CD4-positive, alpha-beta T cell (primary cell): ENCODE measurements at places on chromosomes 13 and 19. TPM values are rescaled to one million over a fixed set of nuclear protein-coding genes. Genes with fewer than 3 reads are reported as not detected.

DNA sequence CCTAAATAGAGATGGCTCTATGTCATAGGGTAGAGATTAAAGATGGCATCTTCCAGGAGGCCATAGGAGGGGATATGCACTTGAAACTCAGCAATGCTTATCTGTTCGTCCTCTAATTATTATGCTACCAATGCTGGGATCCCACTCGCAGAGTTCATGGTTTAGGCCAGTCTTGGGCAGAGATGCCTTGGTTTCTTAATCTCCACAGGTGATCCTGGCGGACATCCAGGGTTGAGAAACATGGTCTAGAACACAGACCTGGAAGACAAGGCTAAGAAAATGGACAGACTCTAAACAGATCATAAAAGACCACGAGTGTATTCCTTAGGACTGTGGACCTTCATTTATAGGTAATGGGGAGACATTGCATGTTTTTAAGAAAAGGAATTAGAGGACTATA lies 70.0 kb upstream of the IRS2 start:
- H3K27ac ChIP-seq: no peak overlapping the region
- no peaks in the 10 kb centered on the region for H3K36me3 ChIP-seq
- H3K27me3 ChIP-seq: peaks cover 48% of the 10 kb centered on the region
- no peak overlapping the region for H3K4me3 ChIP-seq

Gene LYPD5
- not detected for total RNA-seq

GRCh38 chr13:73708393-73708985 lies 425.7 kb downstream of the KLF12 start:
- H3K4me3 ChIP-seq: no peak overlapping the region
- no peaks in the 10 kb centered on the region for H3K27me3 ChIP-seq
- peaks cover 60% of the 10 kb centered on the region for H3K36me3 ChIP-seq
- no peak overlapping the region for H3K27ac ChIP-seq
- peaks cover 7% of the 10 kb centered on the region for H3K4me1 ChIP-seq

Gene STAP2
- 1.8 TPM for total RNA-seq

GRCh38 chr13:43270130-43270830 lies 246.9 kb downstream of the DNAJC15 start:
- H3K27me3 ChIP-seq: no peaks in the 10 kb centered on the region
- DNase-seq: no peak
- H3K36me3 ChIP-seq: no peaks in the 10 kb centered on the region
- H3K27ac ChIP-seq: no peak overlapping the region
- no peaks in the 10 kb centered on the region for H3K4me1 ChIP-seq
- no peak overlapping the region for H3K4me3 ChIP-seq

DNA sequence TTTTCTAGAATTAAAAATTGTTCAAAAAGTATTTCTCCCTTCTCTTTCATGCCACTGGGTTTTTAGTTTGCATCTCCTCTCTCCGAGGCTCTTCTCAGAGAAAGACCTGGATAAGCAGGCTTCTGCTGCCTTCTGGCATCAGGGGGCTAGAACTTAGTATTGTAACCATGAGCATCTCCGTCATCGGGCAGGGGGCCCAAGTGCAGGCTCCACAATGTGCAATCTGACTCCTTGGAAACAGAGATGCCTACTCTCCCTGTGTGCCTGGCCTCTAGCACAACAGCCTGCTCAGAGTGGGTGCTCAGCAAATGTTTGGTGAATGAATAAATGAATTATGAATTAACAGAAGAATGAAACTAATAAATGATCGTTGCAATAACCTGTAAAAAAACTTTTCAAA lies 45.6 kb upstream of the MTIF3 start:
- no peak overlapping the region for H3K27ac ChIP-seq
- H3K4me3 ChIP-seq: no peak overlapping the region
- H3K36me3 ChIP-seq: no peaks in the 10 kb centered on the region
- DNase-seq: no peak

Gene IGLON5
- not detected for total RNA-seq

Gene SUGP2
- 106 TPM for total RNA-seq

Gene STARD13
- not detected for total RNA-seq

Gene ZNF844
- 22.2 TPM for total RNA-seq

DNA sequence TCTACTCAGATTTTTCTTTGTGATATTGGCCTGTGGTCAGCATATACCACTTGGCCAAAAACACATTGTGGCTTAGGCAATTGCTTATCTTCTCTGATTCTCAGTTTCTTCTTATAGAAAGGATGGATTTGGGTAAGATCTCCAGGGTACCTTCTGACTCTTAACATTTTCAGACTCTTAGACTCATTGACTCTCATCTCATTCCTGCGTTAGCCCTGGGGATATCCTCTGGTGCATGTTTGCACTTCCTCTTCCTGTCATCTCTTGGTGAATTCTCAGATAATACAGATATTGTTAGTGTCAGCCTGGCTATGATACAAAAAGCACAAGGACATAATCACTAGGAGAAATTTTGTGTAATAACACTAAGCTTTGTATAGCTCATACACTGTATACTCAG lies 492.5 kb upstream of the GPC6 start:
- no peaks in the 10 kb centered on the region for H3K27me3 ChIP-seq
- no peak overlapping the region for H3K27ac ChIP-seq
- DNase-seq: no peak
- H3K4me1 ChIP-seq: no peaks in the 10 kb centered on the region
- H3K4me3 ChIP-seq: no peak overlapping the region

DNA sequence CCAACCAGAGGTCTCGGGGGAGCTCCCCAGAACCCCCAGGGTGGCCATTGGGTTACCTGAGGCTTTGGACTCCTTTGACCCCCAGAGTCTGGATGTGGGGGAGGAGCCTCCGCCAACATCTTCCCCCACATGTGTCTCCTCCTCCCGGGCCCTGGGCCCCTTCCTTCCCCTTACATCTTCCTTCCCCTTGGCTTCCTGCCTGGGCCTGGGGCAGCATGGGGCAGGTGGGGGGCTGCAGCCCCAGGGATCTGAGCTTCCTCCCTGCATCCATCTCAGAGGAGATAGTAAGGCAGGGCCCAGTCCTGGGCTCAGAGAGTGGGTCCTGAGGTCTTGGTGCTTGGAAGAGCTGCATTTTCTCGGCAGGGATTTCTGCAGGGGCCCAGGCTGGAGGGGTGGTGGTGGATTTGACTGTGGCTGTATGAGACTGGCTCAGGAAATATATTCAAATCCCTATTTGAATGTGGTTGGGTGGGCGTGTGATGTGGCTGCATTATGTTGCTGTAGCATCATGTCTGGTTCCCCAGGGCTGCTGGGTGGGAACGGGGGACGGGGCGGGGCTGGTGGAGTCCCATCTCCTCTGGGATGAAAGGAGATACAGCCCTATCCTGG lies 919 bp downstream of the VAV1 start:
- H3K27me3 ChIP-seq: no peaks in the 10 kb centered on the region
- H3K27ac ChIP-seq: peak overlapping the region; percentile 78
- no peak for DNase-seq
- H3K4me1 ChIP-seq: peaks cover 52% of the 10 kb centered on the region

Gene MICOS13
- total RNA-seq: 21.7 TPM

Gene NLRP11
- not detected for total RNA-seq

GRCh38 chr19:16938211-16938610 lies 49.4 kb downstream of the F2RL3 start:
- no peaks in the 10 kb centered on the region for H3K36me3 ChIP-seq
- no peak overlapping the region for H3K27ac ChIP-seq
- no peaks in the 10 kb centered on the region for H3K27me3 ChIP-seq
- no peaks in the 10 kb centered on the region for H3K4me1 ChIP-seq
- no peak overlapping the region for H3K4me3 ChIP-seq
- DNase-seq: no peak

GRCh38 chr13:78192716-78193115 lies 274.1 kb upstream of the EDNRB start:
- no peaks in the 10 kb centered on the region for H3K27me3 ChIP-seq
- H3K4me1 ChIP-seq: no peaks in the 10 kb centered on the region
- no peak overlapping the region for H3K27ac ChIP-seq
- H3K4me3 ChIP-seq: no peak overlapping the region
- DNase-seq: no peak

GRCh38 chr13:21310220-21310619 lies 133.8 kb downstream of the MRPL57 start:
- no peak for DNase-seq
- H3K27ac ChIP-seq: no peak overlapping the region
- H3K4me3 ChIP-seq: no peak overlapping the region
- H3K36me3 ChIP-seq: no peaks in the 10 kb centered on the region

Gene MBD3L4
- total RNA-seq: not detected

Gene APC2
- 0.20 TPM for total RNA-seq

DNA sequence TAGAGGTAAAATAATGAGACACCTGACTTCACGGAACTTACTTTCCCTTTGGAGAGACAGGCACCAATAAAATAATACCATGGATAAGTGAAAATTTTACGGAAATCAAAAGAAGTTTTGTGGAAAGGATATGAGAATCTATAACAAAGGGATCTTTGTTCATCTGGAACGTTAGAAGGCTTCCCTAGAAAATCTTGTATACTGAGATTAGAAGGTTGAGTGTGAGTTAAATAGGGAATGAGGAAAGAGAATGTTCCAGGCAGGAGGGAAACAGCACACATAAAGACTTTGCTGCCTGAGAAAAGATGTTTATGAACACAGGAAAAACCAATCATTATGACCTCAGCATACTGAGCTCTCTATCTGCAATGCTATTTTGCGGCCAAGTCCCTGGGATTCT lies 19.6 kb upstream of the RAP2A start:
- no peak overlapping the region for H3K4me3 ChIP-seq
- no peak overlapping the region for H3K27ac ChIP-seq
- no peak for DNase-seq
- H3K27me3 ChIP-seq: no peaks in the 10 kb centered on the region
- H3K4me1 ChIP-seq: no peaks in the 10 kb centered on the region

DNA sequence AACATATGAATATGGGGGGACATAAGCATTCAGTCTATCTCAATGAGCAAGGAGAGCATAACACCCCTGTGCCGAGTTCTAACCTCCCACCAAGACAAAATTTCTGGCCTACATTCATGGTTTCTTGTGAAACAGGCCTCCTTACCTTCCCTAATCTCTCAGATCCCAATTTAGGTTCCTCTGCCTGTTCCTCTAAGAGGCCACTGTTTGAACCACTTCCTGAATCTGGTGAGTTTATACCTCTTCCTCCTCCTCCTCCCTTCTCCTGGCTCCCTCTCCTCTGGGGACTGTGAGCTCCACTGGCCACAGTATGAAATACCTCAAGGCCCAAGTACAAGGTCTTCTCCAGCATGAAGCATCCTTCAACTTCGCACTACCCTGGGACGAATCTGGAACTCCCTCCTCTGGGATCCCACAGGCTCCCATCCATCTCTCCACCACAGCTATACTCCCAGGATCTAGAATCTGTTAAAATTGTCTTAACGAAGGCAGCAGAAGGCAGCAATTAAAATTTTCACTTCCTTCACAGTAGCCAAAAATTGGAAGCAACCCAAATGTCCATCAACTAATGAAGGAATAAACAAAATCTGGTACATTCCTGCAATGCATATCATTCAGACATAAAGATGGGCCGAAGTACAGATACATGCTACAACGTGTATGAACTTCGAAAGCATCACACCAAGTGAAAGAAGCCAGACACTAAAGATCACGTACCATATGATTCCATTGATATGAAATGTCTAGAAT lies 7.8 kb upstream of the SIGLECL1 start:
- no peaks in the 10 kb centered on the region for H3K36me3 ChIP-seq
- no peak overlapping the region for H3K4me3 ChIP-seq
- H3K4me1 ChIP-seq: no peaks in the 10 kb centered on the region
- H3K27me3 ChIP-seq: peaks cover 12% of the 10 kb centered on the region

- no peak overlapping the region for H3K27ac ChIP-seq
- DNase-seq: no peak
- H3K27me3 ChIP-seq: peaks cover 40% of the 10 kb centered on the region
- peaks cover 22% of the 10 kb centered on the region for H3K4me1 ChIP-seq
- no peaks in the 10 kb centered on the region for H3K36me3 ChIP-seq
Observed at GRCh38 chr19:39261704-39262103, 6.5 kb upstream of the IFNL2 start.

- H3K36me3 ChIP-seq: no peaks in the 10 kb centered on the region
- H3K4me1 ChIP-seq: no peaks in the 10 kb centered on the region
- H3K27me3 ChIP-seq: no peaks in the 10 kb centered on the region
- no peak overlapping the region for H3K27ac ChIP-seq
- no peak overlapping the region for H3K4me3 ChIP-seq
Observed at GRCh38 chr13:44449999-44450821, 76.6 kb downstream of the SERP2 start.

- DNase-seq: no peak
- no peaks in the 10 kb centered on the region for H3K4me1 ChIP-seq
- no peaks in the 10 kb centered on the region for H3K27me3 ChIP-seq
- H3K27ac ChIP-seq: no peak overlapping the region
- H3K4me3 ChIP-seq: no peak overlapping the region
- H3K36me3 ChIP-seq: no peaks in the 10 kb centered on the region
Observed at GRCh38 chr13:110274687-110275086, 32.3 kb downstream of the COL4A1 start.

Gene CERS1
- total RNA-seq: not detected

DNA sequence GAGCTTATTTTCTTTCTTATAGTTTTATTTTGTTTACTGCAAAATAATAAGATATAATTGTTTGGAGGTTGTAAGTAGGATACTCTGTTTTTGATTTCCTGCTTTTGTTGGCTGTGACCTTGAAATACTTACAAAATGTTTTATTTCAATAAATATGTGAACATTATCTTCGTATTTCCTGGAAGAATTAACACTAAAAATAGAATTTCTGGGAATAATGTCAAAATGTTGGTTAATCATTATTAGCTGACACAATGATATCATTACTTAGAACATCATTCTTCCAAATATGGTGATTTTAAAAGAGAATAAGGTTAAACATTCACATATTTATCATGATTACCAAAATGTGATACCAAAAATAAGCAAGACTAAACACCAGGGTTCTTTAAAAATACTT lies 1148.6 kb upstream of the PRR20A start:
- no peaks in the 10 kb centered on the region for H3K36me3 ChIP-seq
- H3K27me3 ChIP-seq: no peaks in the 10 kb centered on the region
- no peak overlapping the region for H3K27ac ChIP-seq
- DNase-seq: no peak

Gene ZNF699
- 13.4 TPM for total RNA-seq

Gene CCDC122
- 0.64 TPM for total RNA-seq

GRCh38 chr13:90498096-90498495 lies 849.4 kb upstream of the MIR17HG start:
- H3K27ac ChIP-seq: no peak overlapping the region
- no peak for DNase-seq
- no peaks in the 10 kb centered on the region for H3K4me1 ChIP-seq
- no peaks in the 10 kb centered on the region for H3K27me3 ChIP-seq
- H3K4me3 ChIP-seq: no peak overlapping the region

GRCh38 chr13:32472194-32472621 lies 44.3 kb upstream of the N4BP2L1 start:
- DNase-seq: no peak
- no peak overlapping the region for H3K27ac ChIP-seq
- peaks cover 2% of the 10 kb centered on the region for H3K4me1 ChIP-seq
- H3K27me3 ChIP-seq: no peaks in the 10 kb centered on the region
- peaks cover 8% of the 10 kb centered on the region for H3K36me3 ChIP-seq

GRCh38 chr13:71460211-71460610 lies 406.8 kb downstream of the DACH1 start:
- H3K27ac ChIP-seq: no peak overlapping the region
- no peaks in the 10 kb centered on the region for H3K36me3 ChIP-seq
- H3K4me1 ChIP-seq: no peaks in the 10 kb centered on the region
- no peak for DNase-seq
- no peaks in the 10 kb centered on the region for H3K27me3 ChIP-seq
- no peak overlapping the region for H3K4me3 ChIP-seq

Gene BORA
- total RNA-seq: 3.8 TPM

GRCh38 chr13:43081866-43082265 lies 58.5 kb downstream of the DNAJC15 start:
- no peaks in the 10 kb centered on the region for H3K27me3 ChIP-seq
- no peaks in the 10 kb centered on the region for H3K4me1 ChIP-seq
- DNase-seq: no peak
- H3K36me3 ChIP-seq: peaks cover 12% of the 10 kb centered on the region
